Adrenal gland (tissue), 19 donors: ENCODE measurements at places on chromosomes 5 and 9.

GRCh38 chr5:159419576-159419975 lies 89.3 kb upstream of the IL12B start:
- DNase-seq: peak; percentile 21

DNA sequence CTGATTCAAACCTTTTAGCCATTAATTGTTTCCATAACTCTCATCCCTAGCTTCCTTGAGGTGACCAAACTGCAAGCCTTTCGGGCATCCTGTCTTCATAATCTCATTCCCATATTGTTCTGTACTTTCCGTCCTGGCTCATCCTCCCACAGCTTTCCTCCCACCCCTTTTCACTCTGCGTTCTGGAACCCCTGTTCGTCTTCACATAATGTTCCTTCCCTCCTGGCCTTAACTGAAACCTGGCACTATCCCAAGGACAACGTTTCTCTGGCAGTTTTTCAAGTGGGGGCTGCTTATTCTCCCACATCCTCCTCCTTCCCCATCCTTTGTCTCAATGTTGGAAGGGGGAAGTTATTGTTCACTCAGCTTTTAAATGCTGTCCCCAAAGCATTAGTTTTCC lies 1.5 kb downstream of the ZNF189 start:
- no peak for DNase-seq

GRCh38 chr9:98944057-98944733 lies 488 bp downstream of the COL15A1 start:
- peak; percentile 47 for DNase-seq

GRCh38 chr9:25703701-25704357 lies 25.6 kb upstream of the TUSC1 start:
- no peak for DNase-seq

DNA sequence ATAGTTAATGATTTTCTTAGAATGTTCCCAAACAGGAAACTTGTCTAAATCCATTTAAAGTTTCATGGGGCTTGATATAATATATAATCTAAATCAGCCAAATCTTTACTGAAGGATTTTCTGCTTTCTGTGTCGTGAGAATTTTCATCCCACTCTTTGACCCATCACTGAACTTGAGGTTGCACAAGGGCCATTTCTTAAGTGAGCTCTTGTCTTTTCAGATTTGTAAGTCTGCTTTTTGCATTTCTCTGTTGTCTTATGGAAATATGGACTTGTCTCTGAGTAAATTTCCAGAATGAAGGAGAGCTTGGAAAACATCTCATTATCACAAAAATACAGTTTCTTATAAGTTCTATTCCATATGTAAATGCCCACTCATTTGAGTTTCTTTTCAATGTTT lies 149.2 kb upstream of the ARRDC3 start:
- DNase-seq: no peak

GRCh38 chr5:136120529-136120928 lies 12.1 kb upstream of the SMAD5 start:
- DNase-seq: no peak

GRCh38 chr5:174503086-174503460 lies 221.3 kb upstream of the MSX2 start:
- no peak for DNase-seq

DNA sequence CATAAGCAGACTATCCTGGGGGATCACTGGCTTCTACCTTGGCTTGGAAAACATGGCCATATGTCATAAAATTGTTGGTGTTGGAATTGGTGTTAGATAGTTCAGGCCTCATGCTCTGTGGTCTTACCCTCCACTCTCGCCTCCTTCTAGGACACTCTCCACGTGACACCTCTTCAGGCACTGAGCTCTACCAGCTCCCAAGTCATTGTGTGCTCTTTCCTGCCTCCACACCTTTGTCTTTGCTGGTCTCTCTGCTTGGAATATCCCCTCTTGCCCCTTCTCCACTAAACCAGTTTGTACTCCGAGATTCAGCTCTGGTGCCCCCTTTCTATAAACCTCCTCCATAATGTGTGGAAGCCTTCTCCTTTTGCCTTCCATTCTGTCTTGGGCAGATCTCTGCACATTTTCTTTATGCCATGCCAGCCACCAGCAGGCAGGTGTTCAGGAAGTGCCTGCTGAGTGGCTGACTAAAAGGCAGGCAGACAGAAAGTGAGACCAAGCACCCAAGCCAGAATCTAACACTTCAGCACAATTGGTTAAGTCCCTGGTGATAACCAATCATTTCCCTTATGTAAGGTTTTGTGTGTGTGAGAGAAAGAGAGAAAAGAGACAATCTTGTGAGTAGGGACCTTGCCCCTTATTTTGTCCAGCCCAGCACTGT lies 37.7 kb downstream of the SAR1B start:
- no peak for DNase-seq

GRCh38 chr5:65197531-65198455 lies 283.9 kb downstream of the ADAMTS6 start:
- DNase-seq: no peak
